Activated CD4-positive, alpha-beta T cell treated with anti-CD3 and anti-CD28 coated beads for 36 hours (primary cell): ENCODE measurements at places on chromosomes 11 and 22. TPM values are rescaled to one million over a fixed set of nuclear protein-coding genes. Genes with fewer than 3 reads are reported as not detected.

- no peak overlapping the region for H3K4me3 ChIP-seq
- H3K4me1 ChIP-seq: peaks cover 92% of the 10 kb centered on the region
- H3K27me3 ChIP-seq: no peaks in the 10 kb centered on the region
- H3K27ac ChIP-seq: peak overlapping the region; percentile 21
- DNase-seq: no peak
These were observed 16.1 kb upstream of the TMEM123 start for GRCh38 chr11:102468616-102469195.

GRCh38 chr11:96391698-96392307 is 2.0 kb downstream of the JRKL start:
- H3K27ac ChIP-seq: peak overlapping the region; percentile 45
- peaks cover 56% of the 10 kb centered on the region for H3K4me1 ChIP-seq
- peaks cover 20% of the 10 kb centered on the region for H3K36me3 ChIP-seq
- peak overlapping the region; percentile 90 for H3K4me3 ChIP-seq
- DNase-seq: no peak
- no peaks in the 10 kb centered on the region for H3K27me3 ChIP-seq

DNA sequence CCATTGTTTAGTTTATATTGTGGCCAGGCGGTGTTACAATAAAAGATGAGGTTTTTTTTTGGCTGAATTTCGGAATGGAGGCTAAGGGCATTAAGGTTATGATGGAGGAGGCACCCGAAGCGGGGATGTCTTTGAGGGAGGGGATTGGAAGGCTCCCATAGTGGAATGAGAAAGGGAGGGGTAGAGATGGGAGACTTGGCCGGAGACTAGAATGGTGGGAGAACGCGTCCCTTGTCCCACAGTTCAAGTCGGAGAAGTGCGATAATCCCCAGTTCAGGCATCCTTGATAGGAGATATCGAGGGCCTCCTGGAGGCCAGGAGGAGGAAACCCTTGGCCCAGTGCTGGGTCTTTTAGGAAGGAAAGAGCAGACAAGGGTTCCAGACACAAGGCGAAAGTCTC is 21.6 kb downstream of the ZNF195 start:
- no peaks in the 10 kb centered on the region for H3K4me1 ChIP-seq
- H3K27me3 ChIP-seq: no peaks in the 10 kb centered on the region
- H3K36me3 ChIP-seq: peaks cover 59% of the 10 kb centered on the region
- DNase-seq: no peak
- no peak overlapping the region for H3K27ac ChIP-seq

The CCDC73 gene
- total RNA-seq: not detected

The DRICH1 gene
- total RNA-seq: 0.65 TPM
